ENCODE measurements at places on chromosomes 2 and 18. TPM values are rescaled to one million over a fixed set of nuclear protein-coding genes. Genes with fewer than 3 reads are reported as not detected.

DSG2 gene
- total RNA-seq: 10.9 TPM

KIF1A gene
- total RNA-seq: 1.1 TPM

HOXD1 gene
- total RNA-seq: not detected

TNFRSF11A gene
- total RNA-seq: 1.1 TPM

MALL gene
- 1.6 TPM for total RNA-seq

INPP1 gene
- 12.4 TPM for total RNA-seq

ARHGAP28 gene
- total RNA-seq: 0.68 TPM

MARCO gene
- 38.8 TPM for total RNA-seq

SALL3 gene
- not detected for total RNA-seq

DUSP11 gene
- total RNA-seq: 6.5 TPM

YES1 gene
- total RNA-seq: 31.1 TPM

GPR75 gene
- total RNA-seq: 1.6 TPM

DLGAP1 gene
- 0.48 TPM for total RNA-seq

RIT2 gene
- total RNA-seq: not detected

DYNAP gene
- not detected for total RNA-seq

PLA2R1 gene
- 1.3 TPM for total RNA-seq

TMEM200C gene
- total RNA-seq: 3.7 TPM

CDKL4 gene
- total RNA-seq: not detected
